Glutamatergic neuron (in vitro differentiated cells): ENCODE measurements at places on chromosomes 6 and 20. TPM values are rescaled to one million over a fixed set of nuclear protein-coding genes. Genes with fewer than 3 reads are reported as not detected.

- peak overlapping the region; percentile 84 for H3K27ac ChIP-seq
- no peaks in the 10 kb centered on the region for H3K27me3 ChIP-seq
- H3K4me1 ChIP-seq: peaks cover 31% of the 10 kb centered on the region
- no peak overlapping the region for H3K4me3 ChIP-seq
Measured at GRCh38 chr6:88246654-88247053, 80.5 kb upstream of the CNR1 start.

Gene DNAH8
- total RNA-seq: not detected

Gene HM13
- 320 TPM for total RNA-seq

GRCh38 chr6:134002821-134003220 lies 49.6 kb downstream of the SLC2A12 start:
- H3K27me3 ChIP-seq: peaks cover 2% of the 10 kb centered on the region
- no peak for DNase-seq
- no peak overlapping the region for H3K27ac ChIP-seq
- no peaks in the 10 kb centered on the region for H3K36me3 ChIP-seq
- H3K4me3 ChIP-seq: no peak overlapping the region

Gene KCNK5
- 0.71 TPM for total RNA-seq

DNA sequence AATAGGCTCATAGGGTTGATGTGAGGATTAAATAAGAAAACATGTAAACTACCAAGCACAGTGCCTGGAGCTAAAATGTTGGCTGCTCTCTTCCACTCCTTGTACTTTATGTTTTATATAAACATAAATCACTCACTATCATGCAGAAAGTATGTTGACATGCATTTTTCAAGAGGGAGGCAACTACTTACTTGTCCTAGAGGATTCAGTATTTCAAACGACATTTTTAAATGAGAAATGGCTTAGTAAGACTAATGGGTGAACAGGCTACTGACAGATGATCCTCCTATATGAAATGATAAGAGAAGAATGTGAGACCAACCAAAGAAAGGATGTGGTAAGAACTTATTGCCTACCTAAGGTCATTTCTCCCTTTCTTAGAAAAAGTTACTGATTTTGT lies 21.0 kb downstream of the LATS1 start:
- H3K4me1 ChIP-seq: peaks cover 12% of the 10 kb centered on the region
- H3K27me3 ChIP-seq: peaks cover 4% of the 10 kb centered on the region
- no peak for DNase-seq
- no peaks in the 10 kb centered on the region for H3K36me3 ChIP-seq

DNA sequence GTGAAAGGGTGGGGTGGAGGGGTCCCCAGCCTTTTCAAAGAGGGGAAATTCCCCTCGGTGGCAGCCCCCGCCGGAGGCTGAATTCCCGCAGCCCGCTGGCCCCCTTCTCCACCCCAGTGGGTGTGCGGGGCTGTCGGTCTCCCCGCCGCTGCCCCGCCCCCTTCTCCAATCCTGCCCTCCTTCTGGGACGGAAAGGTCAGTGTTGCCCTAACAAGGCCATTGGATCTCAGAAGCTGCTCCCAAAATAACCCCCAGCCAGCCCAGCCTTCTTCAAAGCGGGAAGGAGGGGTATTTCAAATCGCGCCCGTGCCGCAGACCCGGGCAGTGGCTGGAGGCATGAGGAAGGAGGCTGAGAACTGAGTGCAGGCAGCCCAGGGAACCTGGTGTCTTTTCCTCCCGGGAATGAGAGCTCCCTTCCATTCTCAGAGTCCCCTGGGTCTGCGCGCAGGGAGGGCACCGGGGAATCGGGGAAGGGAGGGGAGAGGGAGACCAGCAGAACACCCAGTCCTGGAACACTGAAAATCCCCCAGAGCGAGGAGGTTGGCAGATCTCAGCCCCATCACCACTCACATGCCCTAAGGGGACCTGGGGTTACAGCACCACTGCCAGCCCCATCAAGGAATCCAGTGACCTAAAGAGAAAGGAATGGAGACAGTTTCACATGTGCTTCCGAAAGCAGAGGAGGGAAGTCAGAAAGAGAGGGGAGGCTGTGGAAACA lies at the start of gene JPH2:
TSS of gene JPH2 (minus strand) at position 135 of the 718 bp plus-strand sequence. CDS start 483 bp downstream, outside the sequence.
- no peak within 1 kb of the TSS for H3K27ac ChIP-seq
- H3K36me3 ChIP-seq: no peaks in the 10 kb centered on the region
- DNase-seq: peak; percentile 33
- H3K4me3 ChIP-seq: peak within 1 kb of the TSS; percentile 63
- peaks cover 2% of the 10 kb centered on the region for H3K27me3 ChIP-seq

GRCh38 chr6:157093536-157093935 lies 229.8 kb downstream of the TMEM242 start:
- peaks cover 31% of the 10 kb centered on the region for H3K4me1 ChIP-seq
- H3K27ac ChIP-seq: no peak overlapping the region
- H3K27me3 ChIP-seq: peaks cover 9% of the 10 kb centered on the region
- H3K36me3 ChIP-seq: peaks cover 6% of the 10 kb centered on the region

Gene RGS17
- 11.5 TPM for total RNA-seq

Gene TMEM74B
- 5.0 TPM for total RNA-seq

Gene LY6G5B
- 43.1 TPM for total RNA-seq

DNA sequence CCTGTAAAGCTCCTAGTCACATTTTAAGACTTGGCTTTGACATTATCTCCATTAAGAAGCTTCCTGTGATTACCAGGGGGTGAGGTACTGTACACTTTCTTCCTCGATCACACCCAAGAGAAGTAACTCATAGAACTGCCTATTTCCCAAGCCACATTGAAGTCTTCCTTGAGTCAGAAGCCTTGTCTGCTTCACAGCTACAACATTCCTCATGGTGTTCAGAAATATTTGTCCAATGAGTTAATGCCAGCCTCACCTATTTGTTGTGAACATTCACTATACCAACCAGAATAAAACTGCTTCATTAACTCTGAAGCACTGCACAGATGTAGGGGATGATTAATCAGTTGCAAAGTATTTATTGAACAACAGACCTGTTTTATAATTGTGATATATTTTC lies 622.3 kb downstream of the PTPRT start:
- H3K4me3 ChIP-seq: no peak overlapping the region
- peaks cover 10% of the 10 kb centered on the region for H3K4me1 ChIP-seq
- no peak for DNase-seq
- peaks cover 7% of the 10 kb centered on the region for H3K36me3 ChIP-seq

Gene TP53INP2
- 178 TPM for total RNA-seq

Gene HDGFL1
- not detected for total RNA-seq

- H3K4me1 ChIP-seq: no peaks in the 10 kb centered on the region
- H3K4me3 ChIP-seq: no peak overlapping the region
- no peak for DNase-seq
- H3K27me3 ChIP-seq: peaks cover 2% of the 10 kb centered on the region
Measured at GRCh38 chr20:46438156-46438750, 31.8 kb upstream of the ELMO2 start.

- no peak for DNase-seq
- H3K27me3 ChIP-seq: no peaks in the 10 kb centered on the region
- peaks cover 2% of the 10 kb centered on the region for H3K4me1 ChIP-seq
Measured at GRCh38 chr20:13817342-13817741, 32.5 kb downstream of the NDUFAF5 start.

Gene CFB
- not detected for total RNA-seq

DNA sequence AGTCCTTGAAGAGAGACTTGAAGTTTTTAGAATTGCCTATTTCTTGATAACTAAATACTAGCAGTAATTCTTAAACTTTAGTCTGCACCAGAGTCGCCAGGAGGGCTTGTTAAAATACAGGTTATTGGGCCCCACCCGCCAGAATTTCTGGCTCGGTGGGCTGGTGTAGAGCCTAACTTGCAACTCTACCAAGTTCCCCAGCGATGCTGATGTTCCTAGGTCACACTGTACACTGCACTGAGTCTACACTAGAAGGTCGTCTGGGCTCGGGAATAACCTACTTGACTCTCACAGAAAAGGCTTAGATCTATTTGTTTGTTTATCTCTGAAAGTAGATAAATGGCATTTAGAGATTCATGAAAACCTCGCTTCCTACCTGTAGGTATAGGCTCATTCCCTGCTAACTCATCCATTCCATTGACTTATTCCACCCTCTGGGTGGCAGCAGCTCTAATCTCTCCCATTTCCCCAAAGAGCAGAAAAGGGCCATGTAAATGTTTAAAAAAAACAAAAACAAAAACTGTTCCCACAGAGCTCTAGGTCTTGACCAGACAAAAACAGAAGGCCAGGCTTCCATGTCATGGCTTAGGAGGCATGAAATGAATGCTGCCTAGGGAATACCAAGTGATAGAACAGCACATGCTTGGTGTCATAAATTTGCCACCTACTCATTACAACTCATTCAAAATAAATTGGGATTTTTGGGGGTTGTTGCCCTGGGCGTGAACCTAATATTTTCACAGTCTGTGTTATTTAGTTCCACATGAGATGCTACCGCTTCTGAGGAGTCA lies 292.1 kb downstream of the ADGB start:
- H3K36me3 ChIP-seq: no peaks in the 10 kb centered on the region
- peaks cover 8% of the 10 kb centered on the region for H3K27me3 ChIP-seq
- H3K27ac ChIP-seq: no peak overlapping the region
- no peak for DNase-seq

GRCh38 chr20:36062799-36063198 lies 91.7 kb upstream of the EPB41L1 start:
- H3K4me1 ChIP-seq: no peaks in the 10 kb centered on the region
- peaks cover 5% of the 10 kb centered on the region for H3K36me3 ChIP-seq
- no peak overlapping the region for H3K4me3 ChIP-seq
- peaks cover 13% of the 10 kb centered on the region for H3K27me3 ChIP-seq
- no peak overlapping the region for H3K27ac ChIP-seq

DNA sequence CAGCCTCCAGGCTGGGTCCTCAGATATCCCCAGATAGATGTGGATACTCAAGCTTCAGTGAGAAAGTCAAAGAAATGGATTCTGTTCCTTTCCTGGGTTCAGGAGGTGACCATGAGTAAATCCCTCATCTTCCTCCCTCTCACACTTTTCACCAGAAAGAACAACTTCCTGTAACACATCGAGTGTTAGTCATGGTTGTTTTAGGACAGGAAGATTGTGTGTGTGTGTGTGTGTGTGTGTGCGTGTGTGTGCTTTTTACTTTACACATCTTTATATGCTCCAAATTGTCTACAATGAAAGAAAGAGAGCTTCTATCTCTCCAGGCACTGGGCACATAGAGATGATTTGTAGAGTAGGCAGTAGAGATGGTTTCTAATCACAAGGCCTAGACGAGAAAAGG lies 139.9 kb downstream of the TBXT start:
- H3K27me3 ChIP-seq: peaks cover 4% of the 10 kb centered on the region
- H3K27ac ChIP-seq: no peak overlapping the region
- H3K4me1 ChIP-seq: no peaks in the 10 kb centered on the region
- no peak for DNase-seq

- peak overlapping the region; percentile 7 for H3K27ac ChIP-seq
- peaks cover 14% of the 10 kb centered on the region for H3K27me3 ChIP-seq
- peaks cover 6% of the 10 kb centered on the region for H3K36me3 ChIP-seq
Measured at GRCh38 chr20:45290677-45291355, 15.8 kb upstream of the RBPJL start.

GRCh38 chr6:33314943-33315792 lies 1.3 kb upstream of the TAPBP start:
- H3K4me3 ChIP-seq: peak overlapping the region; percentile 73
- no peaks in the 10 kb centered on the region for H3K36me3 ChIP-seq
- DNase-seq: no peak
- H3K27ac ChIP-seq: no peak overlapping the region

GRCh38 chr20:41278936-41279335 lies 38.6 kb downstream of the ZHX3 start:
- H3K27me3 ChIP-seq: no peaks in the 10 kb centered on the region
- no peak overlapping the region for H3K27ac ChIP-seq
- no peak overlapping the region for H3K4me3 ChIP-seq
- no peak for DNase-seq
- no peaks in the 10 kb centered on the region for H3K36me3 ChIP-seq
- H3K4me1 ChIP-seq: no peaks in the 10 kb centered on the region

GRCh38 chr20:22472447-22473100 lies 111.8 kb downstream of the FOXA2 start:
- no peak overlapping the region for H3K4me3 ChIP-seq
- DNase-seq: no peak
- peaks cover 6% of the 10 kb centered on the region for H3K36me3 ChIP-seq
- no peak overlapping the region for H3K27ac ChIP-seq
- H3K27me3 ChIP-seq: no peaks in the 10 kb centered on the region
- peaks cover 3% of the 10 kb centered on the region for H3K4me1 ChIP-seq

Gene FKBP5
- 10.6 TPM for total RNA-seq

- no peak for DNase-seq
- H3K27ac ChIP-seq: no peak overlapping the region
- H3K4me1 ChIP-seq: no peaks in the 10 kb centered on the region
- H3K36me3 ChIP-seq: no peaks in the 10 kb centered on the region
- H3K4me3 ChIP-seq: no peak overlapping the region
Measured at GRCh38 chr6:2804516-2804915, 37.1 kb downstream of the SERPINB1 start.

Gene CGA
- total RNA-seq: not detected

- H3K27ac ChIP-seq: no peak overlapping the region
- H3K4me1 ChIP-seq: no peaks in the 10 kb centered on the region
- no peaks in the 10 kb centered on the region for H3K27me3 ChIP-seq
- DNase-seq: no peak
Measured at GRCh38 chr6:39755231-39755630, 30.0 kb upstream of the KIF6 start.

Gene CDSN
- not detected for total RNA-seq

GRCh38 chr6:158060455-158061360 lies 79.0 kb downstream of the SYNJ2 start:
- no peaks in the 10 kb centered on the region for H3K36me3 ChIP-seq
- DNase-seq: no peak
- peaks cover 3% of the 10 kb centered on the region for H3K27me3 ChIP-seq
- peaks cover 3% of the 10 kb centered on the region for H3K4me1 ChIP-seq

Gene DDO
- not detected for total RNA-seq

- DNase-seq: no peak
- H3K36me3 ChIP-seq: no peaks in the 10 kb centered on the region
- peaks cover under 1% of the 10 kb centered on the region for H3K27me3 ChIP-seq
- H3K4me1 ChIP-seq: no peaks in the 10 kb centered on the region
- no peak overlapping the region for H3K27ac ChIP-seq
- H3K4me3 ChIP-seq: no peak overlapping the region
Measured at GRCh38 chr6:14361956-14362587, 244.5 kb downstream of the CD83 start.

DNA sequence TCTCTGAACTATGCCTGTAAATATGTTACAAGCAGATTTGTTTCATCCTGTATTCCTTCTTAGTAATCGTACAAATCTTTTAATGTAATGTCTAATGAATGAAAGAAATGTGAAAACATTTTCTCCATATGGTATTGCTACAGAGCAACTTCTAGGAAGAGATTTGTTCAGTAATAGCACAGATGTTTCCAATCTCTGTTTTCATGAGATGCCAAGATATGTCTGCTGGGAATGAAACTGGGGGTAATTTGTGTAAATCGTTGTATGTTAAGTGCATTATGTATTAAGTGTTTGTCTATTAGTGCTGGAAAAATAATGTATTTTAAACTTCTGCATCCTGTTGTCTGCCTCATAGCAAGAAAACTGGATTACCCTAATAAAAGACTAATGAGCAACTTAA lies 722.2 kb upstream of the EYS start:
- no peak overlapping the region for H3K4me3 ChIP-seq
- H3K36me3 ChIP-seq: peaks cover 7% of the 10 kb centered on the region
- no peaks in the 10 kb centered on the region for H3K4me1 ChIP-seq
- no peaks in the 10 kb centered on the region for H3K27me3 ChIP-seq
- no peak overlapping the region for H3K27ac ChIP-seq
- DNase-seq: no peak
